ENCODE measurements at places on chromosomes 2 and 18.
A peak's percentile ranks its signal among the peaks of the same experiment; 100 is the strongest.

DNA sequence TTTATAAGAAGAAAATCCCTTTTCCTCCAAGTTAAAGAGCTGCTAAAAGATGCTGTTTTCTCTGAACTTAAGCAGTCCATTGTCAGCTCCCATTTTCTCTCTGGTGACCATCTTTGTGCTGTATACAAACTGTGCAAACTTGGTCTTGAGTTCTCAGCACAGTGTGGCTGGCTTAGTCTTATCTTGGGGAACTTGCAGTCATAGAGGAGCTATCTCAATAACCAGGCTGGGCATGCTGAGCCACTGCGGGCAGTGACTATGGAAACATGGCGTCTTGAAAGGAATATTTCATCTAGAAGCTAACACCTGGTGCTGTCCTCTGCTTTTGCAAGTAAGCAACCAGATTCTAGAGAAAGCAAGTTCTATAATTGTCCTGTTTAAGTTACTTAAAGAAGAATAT is 1334.4 kb upstream of the CELF4 start:
- no peak for DNase-seq

DNA sequence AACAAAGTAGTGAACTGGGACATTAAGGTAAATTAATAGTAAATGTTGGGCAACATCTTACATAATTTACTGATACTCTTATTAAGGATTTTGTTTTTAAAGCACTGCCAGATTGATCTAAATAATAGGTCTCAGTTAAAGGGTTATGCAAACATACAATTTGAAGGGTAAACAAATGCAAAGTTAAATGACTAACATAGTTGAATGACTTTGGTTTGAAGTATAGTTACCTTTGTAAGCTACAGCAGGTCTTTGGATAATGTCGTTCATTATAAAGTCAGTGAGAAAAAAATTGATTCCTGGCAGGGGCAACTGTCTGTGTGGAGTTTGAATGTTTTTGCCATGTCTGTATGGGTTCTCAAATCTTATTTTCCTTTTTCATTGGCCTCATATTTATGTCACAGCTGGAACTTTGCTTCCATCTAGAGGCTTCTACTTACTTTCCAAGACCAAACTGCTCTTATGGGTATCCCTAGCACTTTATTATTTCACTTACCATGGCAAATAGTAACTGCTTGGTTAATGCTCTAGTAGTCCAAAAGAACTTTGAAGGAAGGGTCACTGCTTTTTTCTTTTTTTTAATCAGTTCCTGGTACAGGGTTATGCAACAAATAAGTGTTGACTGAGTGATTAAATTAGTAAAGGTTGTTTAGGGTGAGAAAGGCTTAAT is 107.8 kb downstream of the NBEAL1 start:
- peak; percentile 7 for DNase-seq

- no peak for DNase-seq
Measured at GRCh38 chr2:121483846-121484245, 46.8 kb upstream of the RNU4ATAC start.

DNA sequence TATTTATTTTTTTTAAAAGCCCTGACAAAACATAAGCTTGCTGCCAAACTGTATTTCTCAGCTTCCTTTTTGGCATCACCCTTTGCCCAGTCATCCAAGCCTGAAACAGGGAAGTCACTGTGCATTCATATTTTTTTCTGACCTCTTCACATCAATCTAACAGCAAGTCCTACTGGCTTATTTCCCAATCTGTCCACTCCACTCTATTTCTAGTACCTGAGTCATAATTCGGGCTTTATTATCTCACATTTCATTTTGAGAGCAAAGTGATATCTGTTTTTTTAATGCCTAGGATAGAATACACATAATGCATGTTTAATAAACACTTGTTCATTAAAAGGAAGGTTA is 5.1 kb downstream of the HNMT start:
- no peak for DNase-seq

GRCh38 chr2:241340631-241341163 is 15.4 kb upstream of the FARP2 start:
- no peak for DNase-seq

DNA sequence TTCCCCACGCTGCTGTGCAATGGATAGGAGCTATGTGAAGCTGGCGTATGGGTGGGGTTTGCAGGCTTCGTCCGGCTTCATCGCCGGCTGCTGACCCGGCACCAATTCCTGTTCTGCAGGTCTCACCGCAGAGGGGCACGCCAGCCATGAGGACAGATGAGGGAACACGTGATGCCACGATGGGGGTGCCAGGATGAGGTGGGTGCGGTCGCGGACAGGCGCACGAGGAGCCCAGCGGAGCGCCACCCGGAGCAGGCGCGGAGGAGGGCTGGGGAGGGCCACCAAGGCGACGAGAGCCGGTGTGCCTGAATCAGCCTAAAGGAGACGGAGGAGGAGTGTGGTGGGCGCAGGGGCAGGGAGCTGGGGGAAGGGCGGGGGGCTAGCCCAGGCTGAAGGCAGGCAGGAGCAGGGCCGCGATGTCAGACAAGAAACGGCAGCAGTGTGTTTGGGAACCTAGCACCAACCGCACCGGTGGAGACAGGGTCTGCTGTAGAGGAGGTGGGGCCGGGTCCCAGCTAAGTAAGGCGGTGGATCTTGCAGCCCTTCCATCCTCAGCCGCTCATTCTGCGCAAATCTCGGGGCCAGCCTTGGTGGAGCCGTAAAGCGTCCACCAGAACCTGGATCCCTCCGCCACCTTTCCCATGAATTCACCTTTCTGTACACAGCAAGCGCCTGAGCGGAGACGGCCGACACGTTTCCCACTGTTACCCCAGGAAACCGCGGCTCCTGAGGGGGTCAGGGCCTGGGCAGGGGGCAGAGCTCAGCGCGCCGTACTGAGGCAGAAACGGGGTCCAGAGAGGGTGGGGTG is 17.0 kb upstream of the CD8A start:
- DNase-seq: peak; percentile 32

DNA sequence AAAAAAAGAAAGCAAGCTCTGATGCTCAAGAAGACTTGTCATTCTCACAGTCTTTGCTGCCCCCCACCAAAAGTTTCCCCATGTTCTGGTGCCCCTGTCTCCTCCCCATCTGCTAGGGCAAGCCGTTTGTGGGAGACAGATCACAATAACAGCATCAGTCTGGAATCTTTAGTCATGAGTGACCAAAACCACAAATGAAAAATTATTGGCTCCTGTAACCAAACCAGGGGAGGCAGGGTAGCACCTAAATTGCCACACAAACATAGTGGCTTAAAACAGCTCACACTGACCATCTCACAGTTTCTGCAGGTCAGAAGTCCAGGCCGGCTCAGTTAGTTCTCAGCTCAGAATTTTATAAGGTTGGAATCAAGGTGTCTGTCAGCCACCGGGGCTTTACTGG is 9.1 kb upstream of the B3GNT7 start:
- no peak for DNase-seq

DNA sequence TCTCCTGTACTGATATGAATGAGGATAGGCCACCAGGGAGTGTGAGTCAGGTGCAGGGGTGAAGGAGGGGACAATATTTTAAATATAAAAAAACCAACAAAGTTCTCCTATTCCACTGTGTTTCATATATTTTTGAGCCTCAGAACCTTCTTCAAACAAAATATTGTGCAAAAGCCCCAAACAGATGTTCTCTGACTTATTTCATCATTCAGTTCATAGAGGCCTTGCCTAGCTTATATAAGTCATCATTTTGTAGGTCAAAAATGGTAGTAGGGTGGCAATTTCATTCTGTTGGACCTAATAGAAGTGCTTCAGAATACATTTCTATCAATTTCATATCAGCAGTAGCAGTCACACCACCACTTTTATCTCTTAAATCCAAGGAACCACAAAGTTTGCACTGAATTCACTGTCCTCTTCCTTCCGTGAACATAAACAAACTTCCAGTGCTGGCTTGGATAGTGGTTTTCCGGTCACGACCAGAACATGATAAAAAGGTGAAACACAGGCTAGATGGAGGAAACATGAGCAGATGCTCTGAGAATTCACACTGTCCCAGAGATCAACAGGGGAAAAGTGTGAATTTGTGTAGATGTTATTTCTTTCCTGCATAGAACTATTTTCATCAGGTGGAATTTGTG is 99.1 kb downstream of the EN1 start:
- DNase-seq: no peak

DNA sequence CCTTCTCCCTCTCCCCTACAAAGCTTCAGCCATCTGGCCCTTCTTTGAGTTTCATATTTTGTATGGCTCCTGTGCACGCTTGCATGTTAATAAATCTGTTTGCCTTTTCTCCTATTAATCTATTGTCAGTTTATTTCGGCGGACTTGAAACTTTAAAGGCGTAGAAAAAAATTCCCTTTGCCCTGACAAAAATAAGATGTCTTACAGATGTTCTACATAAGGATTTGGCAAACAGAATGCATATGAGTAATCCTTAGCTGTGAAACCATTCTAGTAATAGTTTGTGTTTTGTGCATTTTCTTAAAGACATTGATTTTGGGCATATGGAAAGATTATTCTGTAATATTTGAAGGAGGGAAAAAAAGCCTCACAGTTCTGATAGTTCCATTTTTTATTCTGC is 15.0 kb upstream of the BMPR2 start:
- no peak for DNase-seq

- peak; percentile 29 for DNase-seq
Measured at GRCh38 chr18:24446453-24446852, 14.0 kb upstream of the HRH4 start.

All from GM12865 (cell line).